Tibial nerve (tissue), 4 donors: ENCODE measurements at places on chromosomes 3 and 15. TPM values are rescaled to one million over a fixed set of nuclear protein-coding genes. Genes with fewer than 3 reads are reported as not detected.

- DNase-seq = no peak
Measured at GRCh38 chr3:141735176-141735575, 2.9 kb upstream of the RNF7 start.

DNA sequence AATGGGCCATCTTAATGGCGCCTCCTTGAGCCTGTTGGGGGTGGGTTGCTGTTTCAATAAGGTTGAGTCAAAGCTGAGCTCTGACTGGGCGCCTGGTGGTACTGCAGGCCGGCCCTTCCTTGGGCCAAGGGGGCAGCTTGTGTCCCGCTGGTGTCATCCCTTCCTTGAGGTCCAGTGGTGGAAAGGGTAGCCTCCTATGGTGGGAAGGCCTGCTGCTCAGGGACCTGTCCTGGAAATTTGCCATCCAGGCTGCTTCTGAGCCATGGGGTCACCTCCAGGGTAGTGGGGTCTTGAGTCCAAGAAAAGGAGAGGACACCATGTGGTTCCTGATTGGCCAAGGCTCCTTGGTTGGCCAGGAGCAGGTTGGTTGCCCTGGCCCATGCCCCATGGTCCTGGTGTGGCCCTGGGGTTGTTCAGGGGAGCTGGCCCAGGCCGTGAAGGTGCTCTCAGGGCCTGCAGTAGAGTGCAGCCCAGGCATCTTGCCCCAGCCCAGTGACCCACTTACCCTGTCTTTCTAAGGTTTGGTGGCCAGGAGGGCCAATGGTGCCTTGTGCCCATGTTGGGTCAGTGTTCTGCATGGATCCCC is 188.7 kb downstream of the UBE3A start:
- DNase-seq = no peak

DNA sequence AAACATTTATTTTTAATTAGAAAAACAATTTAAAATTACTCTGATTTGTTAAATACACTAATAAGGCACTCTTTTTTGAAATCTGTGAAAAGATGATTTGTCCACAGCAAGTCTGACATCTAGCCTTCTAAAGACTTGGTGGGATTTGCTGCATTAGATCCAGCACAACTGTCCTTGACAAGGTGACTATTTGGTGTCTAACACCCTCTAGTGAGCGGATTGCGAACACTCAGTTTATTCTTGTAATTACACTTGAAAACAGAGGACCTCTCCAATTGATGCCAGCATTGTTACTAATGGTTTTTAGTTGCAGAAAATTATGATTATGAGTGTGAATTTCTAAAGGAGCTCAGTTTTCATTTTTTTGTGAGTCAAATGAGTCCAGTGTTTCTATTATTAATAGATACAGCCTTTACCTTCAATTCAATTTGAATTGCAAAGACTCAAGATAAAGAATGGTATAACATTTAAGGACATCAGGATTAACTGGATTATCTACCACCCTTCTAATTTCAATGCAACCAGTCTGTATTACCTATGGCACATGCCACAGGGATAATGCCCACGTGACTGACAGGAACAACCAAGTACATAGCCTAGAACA is 29.7 kb upstream of the STRIT1 start:
- DNase-seq = peak; percentile 73

The IL1RAP gene
- 13.8 TPM for total RNA-seq

DNA sequence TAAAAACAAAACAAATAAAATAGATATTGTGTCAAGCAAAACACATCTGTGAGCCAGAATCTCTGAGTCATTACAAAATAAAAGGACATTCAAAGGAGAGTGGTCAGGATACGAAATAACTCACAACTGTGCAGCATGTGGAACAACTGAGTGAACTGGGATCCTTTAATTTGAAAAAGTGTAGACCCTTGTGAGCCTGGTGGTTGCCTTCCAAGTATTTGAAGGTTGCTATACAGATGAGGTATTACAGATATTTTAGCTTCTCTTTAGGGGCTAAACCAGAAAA is 26.7 kb downstream of the KCNMB2 start:
- no peak for DNase-seq

GRCh38 chr3:126685021-126685420 is 19.0 kb upstream of the CHCHD6 start:
- DNase-seq = no peak

DNA sequence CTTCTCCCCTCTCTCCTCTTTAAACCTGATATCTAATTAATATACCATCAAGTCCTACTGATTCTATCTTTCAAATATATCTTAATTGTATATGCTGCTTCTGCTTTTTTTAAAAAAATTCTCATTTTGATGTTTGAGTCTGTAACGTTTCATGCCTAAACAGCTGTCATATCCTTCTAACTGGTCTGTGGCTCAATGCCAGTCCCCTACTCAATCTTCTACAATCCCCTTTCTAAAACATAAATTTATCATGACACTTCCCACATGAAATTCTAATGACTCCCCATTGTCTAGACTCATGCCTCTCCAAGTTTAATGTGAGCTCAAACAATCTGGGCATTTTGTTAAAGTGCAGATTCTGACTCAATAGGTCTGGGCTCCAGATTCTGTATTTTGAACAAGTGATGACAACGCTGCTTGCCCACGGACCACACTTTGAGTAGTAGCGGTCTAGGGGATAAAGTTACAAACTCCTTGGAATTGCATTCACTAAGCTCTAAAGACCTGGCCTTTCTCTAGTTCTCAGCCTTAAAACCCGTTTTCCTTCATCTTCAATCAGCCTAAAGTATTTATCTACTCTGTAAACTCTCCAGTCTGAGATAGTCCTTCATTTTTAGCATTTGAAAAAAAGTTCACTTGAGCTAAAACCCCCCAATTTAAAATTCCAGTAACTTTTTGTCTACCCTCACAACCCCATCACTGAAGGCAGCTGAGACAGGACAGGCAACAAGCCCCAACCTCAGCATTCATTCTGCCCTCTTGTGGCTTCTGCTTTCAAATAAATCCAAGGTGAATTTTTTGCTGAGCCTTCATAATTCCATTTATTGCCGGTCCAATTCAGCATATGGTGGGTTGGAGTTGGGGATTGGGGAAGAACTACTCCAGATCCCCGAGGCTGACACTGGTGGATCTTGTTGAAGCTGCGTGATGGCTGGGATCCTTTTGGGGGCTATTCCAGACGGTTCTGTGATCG is 88.1 kb upstream of the THRB start:
- no peak for DNase-seq

DNA sequence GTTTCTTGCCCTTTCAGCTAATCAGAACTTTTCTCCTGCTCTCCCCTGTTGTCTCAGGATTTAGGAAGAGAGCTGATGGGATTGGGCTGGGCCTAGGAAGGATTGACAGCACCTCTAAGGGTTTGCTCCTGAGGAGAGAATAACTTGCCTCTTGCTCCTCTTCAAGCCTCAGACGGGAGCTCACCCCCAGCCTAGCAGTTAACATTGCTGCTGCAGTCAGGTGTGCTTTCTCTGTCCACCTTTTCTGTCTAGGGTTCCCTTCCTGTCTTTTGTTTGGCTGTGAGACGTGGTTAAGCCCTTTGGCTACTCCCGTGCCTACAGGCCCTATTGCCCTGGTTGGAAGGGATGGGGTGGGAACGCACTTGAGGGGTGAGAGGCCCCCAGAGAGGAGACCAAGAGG is 20.1 kb downstream of the TMEM108 start:
- DNase-seq = no peak

DNA sequence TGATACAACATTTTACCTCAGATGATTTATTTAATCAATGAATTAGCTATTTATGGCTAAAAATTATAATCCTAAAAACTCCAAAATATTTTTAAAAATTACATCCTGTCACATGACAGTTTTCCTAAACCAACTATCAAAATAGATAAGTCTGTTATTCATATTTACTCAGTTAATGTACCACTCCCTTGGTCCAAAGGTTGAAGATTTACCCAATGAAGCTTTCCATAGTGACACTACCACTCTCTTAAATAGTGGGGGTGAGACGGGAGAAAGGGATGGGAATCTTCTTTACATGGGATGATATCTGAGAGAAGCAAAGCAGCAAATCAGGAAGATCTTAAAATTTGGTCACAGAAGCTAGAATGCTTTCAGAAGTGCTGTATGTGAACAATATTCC is 30.5 kb downstream of the XRN1 start:
- no peak for DNase-seq

The FYCO1 gene
- 64.9 TPM for total RNA-seq

The CCR4 gene
- total RNA-seq = 0.21 TPM

DNA sequence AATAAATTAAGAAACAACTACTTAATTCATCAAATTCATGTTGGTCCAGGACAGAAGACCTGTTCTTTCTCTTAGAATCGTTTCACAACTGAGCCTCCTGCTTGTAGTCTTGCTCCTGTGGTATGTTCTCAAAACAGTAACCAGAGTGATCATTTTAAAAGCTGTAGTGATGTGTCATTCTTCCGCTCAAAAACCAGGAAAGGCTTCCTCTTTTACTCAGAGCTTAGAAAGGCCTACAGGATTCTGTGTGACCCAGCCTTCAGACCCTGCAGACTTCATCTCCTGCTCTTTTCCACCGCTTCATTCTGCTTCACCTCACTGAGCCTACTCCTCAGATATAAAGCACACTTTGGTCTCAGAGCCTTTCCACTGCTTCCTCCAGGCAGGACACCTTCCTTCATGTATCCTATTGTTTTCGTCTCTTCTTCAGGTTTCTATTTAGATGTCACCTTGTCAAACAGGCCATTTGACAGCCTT is 22.7 kb downstream of the ST6GAL1 start:
- DNase-seq = no peak

GRCh38 chr15:55789066-55789660 is 46.2 kb upstream of the PRTG start:
- DNase-seq = peak; percentile 16

GRCh38 chr3:185149591-185149990 is 3.3 kb downstream of the C3orf70 start:
- no peak for DNase-seq

The CDHR4 gene
- total RNA-seq = not detected

GRCh38 chr15:96293441-96293840 is 37.1 kb upstream of the NR2F2 start:
- DNase-seq = no peak

GRCh38 chr3:133514418-133514817 is 59.1 kb upstream of the CDV3 start:
- no peak for DNase-seq

DNA sequence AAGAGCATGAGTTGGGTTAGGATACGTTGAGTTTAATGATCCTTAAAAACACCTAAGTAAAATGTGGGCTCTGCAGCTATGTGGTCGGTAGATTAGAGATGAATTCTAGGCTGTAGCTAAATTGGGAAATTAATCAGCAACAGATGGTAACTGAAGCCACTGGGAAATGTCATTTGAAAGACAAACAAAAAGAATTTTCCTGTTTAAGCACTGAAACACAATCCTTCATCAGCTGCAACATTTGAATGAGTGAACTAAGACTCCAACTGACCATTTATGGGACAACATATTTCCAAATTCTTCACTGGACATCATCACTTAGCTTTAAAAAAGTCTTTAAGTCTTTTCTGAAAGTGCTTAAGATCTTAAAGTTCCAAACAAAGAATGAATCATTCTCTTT is 226.9 kb downstream of the ZNF385D start:
- no peak for DNase-seq

The TSC22D2 gene
- 14.7 TPM for total RNA-seq

- no peak for DNase-seq
Measured at GRCh38 chr3:156661155-156661554, 13.2 kb upstream of the TIPARP start.

DNA sequence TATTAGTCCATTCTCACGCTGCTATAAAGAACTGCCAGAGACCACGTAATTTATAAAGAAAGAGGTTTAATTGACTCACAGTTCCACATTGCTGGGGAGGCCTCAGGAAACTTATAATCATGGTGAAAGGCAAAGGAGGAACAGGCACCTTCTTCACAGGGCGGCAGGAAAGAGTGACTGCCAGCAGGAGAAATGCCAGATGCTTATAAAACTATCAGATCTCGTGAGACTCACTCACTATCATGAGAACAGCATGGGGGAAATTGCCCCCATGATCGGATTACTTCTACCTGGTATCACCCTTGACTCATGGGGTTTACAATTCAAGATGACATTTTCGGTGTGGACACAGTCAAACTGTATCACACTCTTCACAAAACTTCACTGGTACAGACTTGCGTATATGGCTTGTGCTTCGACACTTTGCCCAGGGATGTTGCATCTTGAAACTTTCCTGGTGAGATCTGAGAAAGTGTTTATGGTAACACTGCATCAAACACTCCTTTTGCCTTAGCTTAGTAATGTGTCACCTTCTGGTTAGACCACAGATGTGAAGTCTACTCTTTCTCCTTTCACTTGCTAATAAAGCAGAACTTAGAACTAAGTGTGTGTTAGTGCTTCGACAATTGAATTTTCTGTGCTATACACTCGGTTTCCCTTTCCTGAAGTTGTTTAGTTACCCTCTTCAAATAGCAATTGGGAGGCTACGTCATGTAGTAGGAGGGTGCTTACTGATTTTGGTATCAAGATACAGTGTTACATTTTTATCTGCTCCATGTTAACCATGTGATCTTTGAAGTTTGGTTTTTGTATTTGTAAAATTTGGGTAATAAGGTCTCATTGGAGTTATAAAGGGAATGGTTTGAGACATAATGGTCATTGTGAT is 185.7 kb downstream of the LPP start:
- no peak for DNase-seq

DNA sequence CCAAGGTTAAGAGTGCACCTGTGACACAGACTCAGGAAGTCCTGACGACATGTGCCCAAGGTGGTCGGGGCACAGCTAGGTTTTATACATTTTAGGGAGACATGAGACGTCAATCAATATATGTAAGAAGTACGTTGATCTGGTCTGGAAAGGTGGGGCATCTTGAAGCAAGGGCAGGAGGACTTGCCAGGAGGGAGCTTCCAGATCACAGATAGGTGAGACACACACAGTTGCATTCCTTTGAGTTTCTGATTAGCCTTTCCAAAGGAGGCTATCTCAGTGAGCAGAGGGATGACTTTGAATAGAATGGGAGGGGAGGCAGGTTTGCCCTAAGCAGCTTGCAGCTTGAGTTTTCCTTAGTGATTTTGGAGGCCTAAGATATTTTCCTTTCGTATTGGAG is 257.4 kb downstream of the CGGBP1 start:
- no peak for DNase-seq

The STRA6 gene
- total RNA-seq = 0.39 TPM

- no peak for DNase-seq
Measured at GRCh38 chr3:14906355-14906971, 40.9 kb upstream of the NR2C2 start.

DNA sequence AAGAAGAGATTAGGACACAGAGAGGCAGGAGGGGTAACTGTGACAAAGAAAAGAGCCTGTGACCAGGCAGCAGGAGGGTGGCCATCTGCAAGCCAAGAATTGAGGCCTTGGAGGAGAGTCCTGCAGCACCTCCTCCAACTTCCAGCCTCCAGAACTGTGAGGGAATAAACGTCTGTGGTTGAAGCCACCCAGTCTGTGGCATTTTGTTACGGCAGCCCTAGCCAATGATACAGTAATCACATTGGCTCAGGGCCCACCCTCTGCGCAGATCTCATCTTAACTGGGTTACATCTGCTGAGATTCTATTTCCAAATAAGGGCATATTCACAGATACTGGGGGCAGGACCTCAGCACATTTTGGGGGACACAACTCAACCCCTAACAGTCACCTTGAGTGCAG is 11.3 kb downstream of the SELENOS start:
- no peak for DNase-seq
